ENCODE measurements at places on chromosomes 11 and 22. TPM values are rescaled to one million over a fixed set of nuclear protein-coding genes. Genes with fewer than 3 reads are reported as not detected.

DNA sequence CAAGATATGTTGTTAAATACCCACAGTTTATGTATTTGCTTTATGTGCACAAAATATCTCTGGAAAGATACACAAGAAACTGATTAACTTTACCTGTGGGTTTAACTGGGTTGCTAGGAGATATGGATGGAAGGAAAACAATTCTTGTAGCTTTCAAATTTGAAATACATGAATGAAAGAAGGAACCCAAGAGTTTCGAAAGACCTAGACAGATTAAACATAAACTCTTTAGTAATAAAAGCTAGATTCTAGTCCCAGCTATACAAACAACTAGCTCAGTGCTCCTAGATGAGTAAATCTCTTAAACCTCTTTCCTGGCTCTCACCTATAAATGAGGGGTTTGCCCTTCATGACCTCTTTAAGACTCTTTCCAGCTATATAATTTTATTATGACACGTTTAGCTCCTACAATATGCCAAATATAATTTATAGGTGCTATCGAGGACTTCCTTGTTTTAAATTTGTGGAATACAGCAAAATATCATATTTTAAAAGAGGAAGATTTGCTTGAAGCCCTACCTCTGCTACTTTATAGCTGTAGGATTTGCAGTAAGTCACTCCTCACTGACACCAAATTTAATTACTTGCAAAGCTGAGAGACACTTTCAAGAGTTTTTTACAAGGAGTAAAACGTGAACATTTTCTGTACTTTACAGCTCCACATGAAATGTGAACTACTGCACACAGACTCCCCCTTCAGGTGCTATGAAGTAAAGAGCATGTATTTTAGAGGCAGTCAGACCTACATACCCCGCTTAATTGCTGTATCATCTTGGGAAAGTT is 50.7 kb downstream of the RRAS2 start:
- no peak for DNase-seq

GRCh38 chr11:78905756-78906155 is 331.1 kb upstream of the NARS2 start:
- DNase-seq, result no peak

SMTNL1 gene
- 23.0 TPM for total RNA-seq

DNA sequence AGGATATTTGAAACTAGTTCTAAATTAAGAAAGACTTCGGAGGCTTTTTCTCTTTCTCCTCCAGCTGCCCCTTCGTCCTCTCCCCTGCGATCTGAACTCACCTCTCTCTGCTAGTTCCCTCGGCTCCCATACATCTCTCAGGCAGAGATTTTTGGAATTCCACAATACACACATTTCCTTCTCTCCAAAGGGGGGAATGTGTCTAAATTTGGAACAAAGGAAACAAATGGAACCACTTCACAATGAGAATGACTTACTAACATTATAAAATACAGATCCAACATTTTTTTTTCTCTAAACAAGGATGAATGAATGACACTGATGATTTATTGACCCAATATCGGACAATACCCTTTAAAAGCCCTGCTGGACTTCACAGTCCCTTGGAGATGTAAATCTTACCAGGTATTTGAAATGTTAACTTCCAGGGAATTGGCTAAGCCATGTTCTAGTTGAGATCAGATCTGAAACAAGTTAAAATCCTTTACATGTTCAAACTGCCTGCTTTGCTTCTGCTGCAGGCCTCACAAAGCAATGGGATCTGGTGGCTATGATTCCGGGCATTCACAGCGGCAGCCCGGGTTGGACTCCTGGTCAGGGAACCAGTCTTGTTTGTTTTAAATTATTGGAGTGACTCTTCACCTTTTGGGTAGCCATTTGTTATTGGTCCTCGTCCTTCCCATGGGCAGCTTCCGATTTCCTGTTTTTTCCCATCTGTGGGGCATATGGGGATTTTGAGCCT is 20.5 kb upstream of the GSTP1 start:
- no peak for DNase-seq

DNA sequence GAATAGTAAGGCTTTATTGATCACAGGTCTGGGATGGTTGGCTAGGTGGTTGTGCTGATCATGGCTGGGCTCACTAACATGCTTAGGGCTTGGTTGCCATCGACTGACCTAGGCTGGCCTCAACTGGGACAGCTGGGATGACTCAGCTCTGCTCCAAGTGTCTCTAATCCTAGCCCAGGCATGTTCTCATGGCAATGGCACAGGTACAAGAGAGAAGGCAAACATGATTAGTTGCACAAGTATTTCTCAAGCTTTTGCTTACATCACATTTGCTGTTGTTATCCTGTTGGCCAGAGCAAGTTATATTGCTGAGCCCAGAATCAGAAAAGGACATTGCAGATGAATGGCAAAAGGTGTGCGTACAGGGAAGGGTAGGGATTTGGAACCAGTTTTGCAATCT is 68.5 kb upstream of the SLC35C1 start:
- peak; percentile 86 for DNase-seq

DNA sequence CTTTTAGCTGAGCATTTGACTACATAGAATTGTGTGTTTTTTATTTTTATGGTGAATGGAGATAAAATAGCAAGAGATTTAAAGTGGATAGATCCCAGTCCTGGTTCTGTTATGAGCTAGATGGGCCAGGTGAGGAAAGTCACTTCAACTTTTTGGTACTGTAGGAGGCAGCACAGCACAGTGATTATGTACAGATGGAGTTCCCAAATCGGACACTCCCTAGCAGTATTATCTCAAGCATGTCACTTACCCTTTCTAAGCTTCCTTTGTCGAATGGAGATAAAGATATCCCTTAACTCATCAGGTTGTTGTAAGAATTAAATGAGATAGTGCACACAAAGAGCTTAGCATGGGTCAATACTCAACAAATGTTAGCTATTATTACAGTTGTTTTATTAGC is 5.3 kb downstream of the EXPH5 start:
- no peak for DNase-seq

- DNase-seq, result no peak
Measured at GRCh38 chr11:75768909-75769771, 562 bp downstream of the DGAT2 start.

LGALS1 gene
- 1,085 TPM for total RNA-seq

DNA sequence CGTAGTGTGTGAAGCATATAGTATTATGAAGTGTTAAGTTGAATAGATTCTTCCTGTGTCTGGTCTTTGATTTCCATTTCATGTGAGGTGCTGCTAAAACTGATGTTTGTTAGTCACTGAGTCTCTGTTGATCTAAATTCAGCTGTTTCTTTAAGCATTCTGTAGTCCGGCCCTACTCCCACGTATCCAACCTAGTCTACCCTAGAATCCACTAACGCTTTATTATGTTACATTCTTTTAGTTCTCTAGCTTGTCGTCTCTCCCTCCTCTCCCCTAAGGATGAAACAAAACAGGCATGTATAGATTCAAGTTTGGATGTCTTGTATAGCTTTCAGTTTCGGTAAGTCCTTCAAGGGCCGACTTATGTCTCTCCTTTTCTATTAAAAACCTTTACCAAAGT is 4.1 kb downstream of the WEE1 start:
- DNase-seq, result no peak

- DNase-seq, result no peak
Measured at GRCh38 chr11:107704451-107704850, 7.4 kb downstream of the SLN start.

- no peak for DNase-seq
Measured at GRCh38 chr11:94511932-94512781, at the start of gene C11orf97. Gene C11orf97 (plus strand): TSS chr11:94512461. CDS start chr11:94512529, 68 bp downstream.

GRCh38 chr11:84522331-84522730 is 1104.8 kb downstream of the DLG2 start:
- DNase-seq, result no peak

GRCh38 chr11:78684377-78684776 is 109.7 kb upstream of the NARS2 start:
- no peak for DNase-seq

OR10D3 gene
- total RNA-seq, result not detected

NPAS4 gene
- not detected for total RNA-seq

SELENOH gene
- total RNA-seq, result 124 TPM

C11orf16 gene
- not detected for total RNA-seq

C22orf39 gene
- 175 TPM for total RNA-seq

- DNase-seq, result no peak
Measured at GRCh38 chr11:109138196-109138595, 283.8 kb upstream of the C11orf87 start.

RIMBP3C gene
- not detected for total RNA-seq

RIMBP3B gene
- total RNA-seq, result not detected

TLCD5 gene
- 0.76 TPM for total RNA-seq

DNA sequence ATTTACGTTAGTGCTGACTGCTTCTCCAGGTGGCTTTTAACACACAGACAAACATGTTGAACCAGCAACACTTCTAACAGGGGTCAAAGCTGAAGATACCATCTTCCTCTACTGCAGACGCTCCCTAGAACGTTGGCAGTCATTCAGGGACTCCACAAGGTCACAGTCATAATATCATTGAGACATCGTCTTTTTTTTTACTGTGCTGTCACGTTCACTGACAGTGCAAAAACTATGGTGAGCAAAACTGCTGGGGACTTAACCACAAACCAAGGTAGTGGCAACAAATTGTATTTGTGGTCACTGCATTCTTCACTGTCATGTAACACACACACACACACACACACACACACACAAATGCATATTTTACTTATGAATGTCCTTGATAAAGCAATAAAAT is 244.9 kb downstream of the CASP12 start:
- no peak for DNase-seq

EI24 gene
- total RNA-seq, result 120 TPM

GRCh38 chr11:35030716-35031213 is 108.2 kb upstream of the CD44 start:
- peak; percentile 90 for DNase-seq

KRTAP5-2 gene
- not detected for total RNA-seq

DNA sequence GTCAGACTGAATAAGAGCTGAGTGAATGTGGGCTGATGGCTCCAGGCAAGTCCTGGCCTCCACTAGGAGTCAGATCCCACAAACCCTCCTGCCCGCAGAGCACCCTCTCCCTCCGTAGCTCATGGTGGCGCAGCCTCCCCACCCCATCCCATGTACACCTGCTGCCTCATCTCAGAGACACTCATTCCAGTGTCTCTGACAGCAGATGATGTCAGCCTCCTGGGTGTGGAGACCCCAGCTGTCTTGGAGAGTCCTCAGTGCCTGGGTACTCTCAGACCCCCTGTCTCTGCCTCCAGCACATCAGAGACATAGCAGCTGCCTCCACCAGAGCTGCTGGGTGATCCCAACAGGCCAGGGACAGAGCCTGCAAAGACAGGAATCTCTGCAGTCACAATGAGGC is 9.5 kb downstream of the IGLL5 start:
- DNase-seq, result no peak

PNPLA5 gene
- not detected for total RNA-seq

DNA sequence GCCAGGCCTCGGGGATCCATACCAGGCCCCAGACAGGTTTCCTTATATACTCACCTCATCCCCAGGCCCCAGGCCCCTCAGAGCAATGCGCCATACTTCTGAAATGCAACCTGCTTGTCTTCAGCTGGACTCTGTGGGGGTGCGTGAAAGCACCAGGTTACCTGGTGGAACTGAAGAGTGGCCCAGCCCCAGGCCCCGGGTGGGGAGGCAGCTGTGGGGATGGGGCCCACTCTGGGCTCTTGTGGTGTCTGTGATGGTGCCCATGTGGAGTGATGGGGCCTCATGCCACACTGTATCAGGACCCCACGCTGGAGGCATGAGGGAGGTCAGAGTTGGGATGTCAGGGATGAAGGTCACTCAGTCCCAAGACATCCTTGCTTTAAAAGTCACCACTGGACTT is 999.0 kb downstream of the BRD1 start:
- no peak for DNase-seq

DNA sequence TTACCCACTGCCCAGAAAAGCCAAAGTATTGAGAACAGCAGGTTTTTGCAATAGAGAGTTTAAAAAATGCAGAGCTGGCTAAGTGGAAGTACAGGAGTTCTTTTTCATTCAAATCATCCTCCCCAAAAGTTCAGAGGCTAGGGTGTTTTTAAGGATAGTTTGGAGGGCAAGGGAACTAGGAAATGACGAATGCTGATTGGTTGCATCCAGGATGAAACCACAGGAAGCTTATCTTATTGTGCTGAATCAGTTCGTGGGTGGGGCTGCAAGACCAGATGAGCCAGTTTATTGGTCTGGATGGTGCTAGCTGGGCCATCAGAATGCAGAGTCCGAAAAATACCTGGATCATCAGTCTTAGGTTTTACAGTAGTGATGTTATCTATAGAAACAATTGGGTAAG is 1427.1 kb downstream of the LRRC4C start:
- no peak for DNase-seq

DNA sequence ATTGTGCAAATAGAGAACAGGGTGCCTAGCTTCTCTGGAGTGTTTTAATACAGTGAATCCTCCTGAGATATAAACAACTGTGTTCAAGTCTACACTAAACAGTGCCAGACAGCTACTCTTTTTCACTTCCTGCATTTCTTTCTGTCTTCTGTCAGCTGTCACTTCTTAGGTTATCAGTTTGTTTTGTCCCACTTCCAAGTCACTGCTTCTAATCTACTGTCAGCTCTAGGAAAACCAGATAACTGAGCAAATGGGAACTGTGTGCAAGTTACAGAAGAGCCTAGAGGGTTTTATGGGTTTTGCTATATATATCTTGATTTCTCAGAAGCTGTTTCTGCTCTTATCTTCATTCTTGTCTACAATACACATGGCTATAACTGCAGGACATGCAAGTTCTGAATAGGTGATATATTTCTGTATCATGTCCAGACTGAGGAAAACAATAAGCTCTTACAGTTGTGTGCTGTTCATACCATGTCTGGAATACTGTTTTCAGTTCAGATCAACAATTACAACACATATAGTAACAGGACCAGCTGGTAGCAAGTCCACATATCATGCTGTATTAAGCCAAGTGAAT is 5.8 kb downstream of the PITPNB start:
- no peak for DNase-seq

DNA sequence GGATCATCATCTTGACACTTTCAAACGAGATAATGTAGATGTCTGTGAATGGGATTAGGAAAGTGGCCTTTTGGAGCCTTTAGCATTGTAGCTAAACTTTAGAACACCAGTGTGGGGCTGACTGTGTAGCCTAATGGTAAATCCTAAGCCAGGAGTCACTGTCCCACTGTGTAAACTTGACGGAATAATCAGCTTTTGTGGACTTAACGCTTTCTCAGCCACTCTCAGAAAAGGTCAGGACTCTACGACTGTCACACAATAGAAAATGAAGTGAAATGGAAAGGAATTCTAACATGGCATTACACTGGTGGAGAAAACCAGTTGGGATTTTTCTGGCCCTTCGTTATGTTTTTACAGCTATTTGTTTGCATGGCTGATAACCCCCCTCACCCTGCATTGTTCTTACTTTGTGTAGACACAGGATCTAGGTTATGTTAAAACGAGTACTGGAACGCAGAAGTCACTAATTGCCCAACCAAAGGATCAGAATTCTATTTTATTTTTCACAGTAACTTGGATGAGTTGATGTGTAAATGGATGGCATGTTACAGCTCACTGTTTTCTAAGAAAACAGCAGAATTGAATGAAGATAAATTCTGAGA is 22.0 kb upstream of the GRAMD1B start:
- DNase-seq, result no peak

- DNase-seq, result no peak
Measured at GRCh38 chr11:2553886-2554285, 109.1 kb downstream of the KCNQ1 start.

GRCh38 chr22:49566693-49567092 is 261.0 kb downstream of the BRD1 start:
- peak; percentile 5 for DNase-seq

GRCh38 chr22:38033522-38034277 is 23.5 kb upstream of the PICK1 start:
- no peak for DNase-seq

GRCh38 chr11:15169815-15170551 is 55.3 kb downstream of the INSC start:
- no peak for DNase-seq

RNASEH2C gene
- total RNA-seq, result 101 TPM

MMP10 gene
- total RNA-seq, result not detected
